GM23338 (cell line): ENCODE measurements at places on chromosomes 11 and 22. TPM values are rescaled to one million over a fixed set of nuclear protein-coding genes. Genes with fewer than 3 reads are reported as not detected.

GRCh38 chr11:118636569-118637290 is 29.3 kb downstream of the PHLDB1 start:
- DNase-seq, result no peak

DNA sequence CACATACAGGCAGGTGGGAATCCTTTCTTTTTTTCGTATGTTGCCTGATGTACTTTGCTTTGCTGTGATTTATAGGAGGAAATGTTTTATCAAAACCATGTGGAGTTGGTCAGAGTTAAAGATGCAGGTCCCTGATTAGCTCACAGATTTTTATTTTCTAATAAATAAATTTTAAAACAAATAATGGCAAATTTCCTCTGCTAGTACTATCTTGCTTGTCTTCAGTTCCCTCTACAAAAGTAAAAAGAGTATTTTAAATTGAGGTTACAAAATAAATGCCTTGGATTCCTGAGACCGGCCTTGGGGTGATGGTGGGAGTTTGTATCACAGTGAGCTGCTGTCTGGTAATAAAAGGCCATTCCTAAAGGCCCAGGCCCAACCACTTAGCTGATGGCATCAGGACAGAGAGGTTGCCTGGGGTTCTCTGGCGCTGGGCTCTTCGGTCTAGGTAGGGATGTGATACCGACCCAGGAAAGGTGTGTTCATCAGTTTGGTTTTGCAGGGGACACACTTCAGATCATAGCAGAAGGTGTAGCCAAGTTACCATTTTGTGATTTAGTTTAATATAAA is 129.0 kb downstream of the TBC1D22A start:
- DNase-seq, result no peak

- DNase-seq, result no peak
Measured at GRCh38 chr11:36449561-36450096, 60.4 kb downstream of the TRAF6 start.

- DNase-seq, result no peak
Measured at GRCh38 chr11:15963266-15963665, 393.1 kb downstream of the SOX6 start.

DNA sequence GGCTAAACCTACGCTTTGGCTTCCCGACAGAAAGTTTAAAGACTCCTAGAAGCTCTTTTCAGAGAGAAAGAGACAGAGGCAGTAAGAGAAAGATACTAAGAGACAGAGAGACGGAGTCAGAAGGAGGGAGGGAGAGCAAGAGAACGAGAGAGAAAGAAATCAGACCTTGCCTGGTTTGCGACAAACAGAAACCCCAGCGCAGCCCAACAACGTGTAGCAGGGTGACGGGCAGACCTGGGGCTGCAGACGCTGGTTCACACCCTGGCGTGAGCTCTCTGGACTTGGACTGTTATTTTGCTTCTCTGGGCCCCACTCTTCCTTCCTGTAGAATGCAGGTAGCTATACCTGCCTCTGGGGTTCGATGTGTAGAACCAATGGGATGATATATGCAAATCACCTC is 244.4 kb upstream of the SYN3 start:
- DNase-seq, result peak; percentile 13

DNA sequence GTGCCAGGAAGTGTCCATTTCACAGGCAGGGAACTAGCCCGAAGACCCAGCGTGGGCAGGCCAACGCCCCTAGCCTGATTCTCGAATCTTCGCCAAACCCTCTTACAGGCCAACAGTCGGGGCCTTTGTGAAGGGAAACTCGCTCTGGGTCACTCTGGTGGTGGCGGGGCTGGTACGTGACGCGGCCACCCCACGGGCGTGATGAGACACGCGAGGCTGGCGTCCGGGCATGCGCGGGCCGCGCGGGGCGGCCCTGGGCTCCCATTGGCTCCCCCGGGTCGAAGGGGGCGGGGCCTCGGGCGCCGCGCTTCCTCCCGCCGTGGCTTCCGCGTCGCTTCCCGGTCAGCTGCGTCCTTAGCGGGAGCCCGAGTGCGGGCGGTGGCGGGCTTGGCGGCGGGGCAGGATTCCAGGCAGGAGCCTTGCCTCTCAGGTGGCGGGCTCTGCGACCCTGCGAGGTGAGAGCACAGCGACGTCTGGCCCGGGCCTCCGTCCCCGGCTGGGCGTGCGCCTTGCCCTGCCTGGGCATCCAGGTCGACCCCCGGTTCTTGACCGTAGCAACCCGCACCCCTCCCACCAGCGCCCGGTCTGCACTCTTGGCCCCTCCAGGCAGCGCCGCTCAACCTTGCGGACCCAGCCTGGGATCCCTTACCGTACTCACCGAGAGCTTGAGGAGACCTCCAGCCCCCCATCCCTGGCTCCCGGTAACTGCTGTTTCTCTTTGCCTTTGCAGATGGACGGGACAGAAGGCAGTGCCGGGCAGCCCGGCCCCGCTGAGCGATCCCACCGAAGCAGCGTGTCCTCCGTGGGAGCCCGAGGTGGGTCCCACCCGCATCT is at the start of gene FRMD8:
TSS of gene FRMD8 (plus strand) at position 331 of the 834 bp plus-strand sequence. CDS start at position 731, 400 bp downstream.
- peak; percentile 84 for DNase-seq

GRCh38 chr11:67649634-67650510 is 658 bp downstream of the ACY3 start:
- DNase-seq, result no peak

DNA sequence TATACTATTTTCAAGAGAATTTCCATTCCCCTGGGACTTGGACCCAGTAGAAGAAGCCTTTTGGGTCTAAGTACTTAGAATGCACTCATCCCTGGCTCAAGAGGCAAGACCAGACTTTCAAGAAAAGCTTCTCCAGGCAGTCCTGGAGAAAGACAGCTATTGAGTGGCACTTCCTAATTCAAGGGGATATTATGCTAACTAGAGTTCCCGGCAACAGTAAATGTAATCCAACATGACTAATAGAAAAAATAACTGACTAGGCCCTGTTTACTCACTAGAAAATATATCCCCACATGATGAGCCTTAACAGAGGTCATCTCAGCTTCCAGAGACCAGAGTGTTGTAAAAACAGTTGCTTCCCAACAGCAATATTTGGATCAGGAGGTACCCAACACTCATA is 47.2 kb upstream of the AKIP1 start:
- no peak for DNase-seq

GRCh38 chr11:44574610-44575287 is 9.3 kb downstream of the CD82 start:
- no peak for DNase-seq

GRCh38 chr11:129814244-129815014 is 1.2 kb upstream of the TMEM45B start:
- DNase-seq, result peak; percentile 45

- no peak for DNase-seq
Measured at GRCh38 chr11:41040474-41040873, 419.0 kb downstream of the LRRC4C start.

DNA sequence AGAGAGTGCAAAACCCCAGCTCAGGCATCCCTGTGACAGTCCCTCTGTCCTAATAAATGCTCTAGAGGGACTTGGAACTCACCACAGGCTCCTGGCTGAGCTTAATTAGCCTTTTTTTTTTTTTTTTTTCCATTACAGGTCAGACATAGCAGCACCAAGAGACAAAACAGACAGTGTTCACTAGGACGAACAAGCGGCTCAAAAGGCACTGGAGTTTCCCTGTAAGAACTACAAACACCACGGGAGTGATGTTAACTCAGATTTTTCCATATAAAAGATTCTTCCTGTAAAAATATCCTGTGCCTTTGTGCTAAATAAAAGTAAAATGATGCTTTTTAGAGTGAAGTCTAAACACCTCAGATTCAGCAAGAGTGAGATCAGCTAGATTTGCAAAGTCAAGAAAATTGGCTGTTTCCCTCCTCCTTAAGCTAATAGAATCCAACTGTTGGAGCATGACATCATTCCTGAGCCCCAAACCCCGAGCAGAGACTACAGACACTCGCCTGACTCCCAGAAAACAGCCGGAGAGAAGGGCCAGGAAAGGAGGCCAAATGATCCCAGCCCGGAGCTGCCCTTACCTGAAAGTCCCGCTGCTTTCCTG is 101.0 kb upstream of the AKIP1 start:
- no peak for DNase-seq

DNA sequence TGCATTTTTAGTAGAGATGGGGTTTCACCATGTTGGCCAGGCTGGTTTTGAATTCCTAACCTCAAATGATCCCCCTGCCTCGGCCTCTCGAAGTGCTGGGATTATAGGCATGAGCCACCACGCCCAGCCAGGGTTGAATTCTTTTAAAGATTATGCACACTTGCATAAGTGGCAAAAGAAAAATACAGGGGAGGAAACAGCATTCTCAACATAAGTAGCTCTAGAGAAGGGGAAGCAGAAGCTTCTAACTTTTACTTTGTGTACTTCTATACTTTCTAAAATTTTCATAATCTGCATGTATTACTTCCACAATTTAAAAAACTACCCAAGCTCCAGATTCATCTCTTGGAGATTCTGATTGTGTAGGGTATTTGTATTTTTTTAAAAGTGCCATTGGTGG is 108.0 kb downstream of the SLC1A2 start:
- DNase-seq, result no peak

GRCh38 chr22:50526108-50526833 is 873 bp upstream of the SCO2 start:
- peak; percentile 75 for DNase-seq

DNA sequence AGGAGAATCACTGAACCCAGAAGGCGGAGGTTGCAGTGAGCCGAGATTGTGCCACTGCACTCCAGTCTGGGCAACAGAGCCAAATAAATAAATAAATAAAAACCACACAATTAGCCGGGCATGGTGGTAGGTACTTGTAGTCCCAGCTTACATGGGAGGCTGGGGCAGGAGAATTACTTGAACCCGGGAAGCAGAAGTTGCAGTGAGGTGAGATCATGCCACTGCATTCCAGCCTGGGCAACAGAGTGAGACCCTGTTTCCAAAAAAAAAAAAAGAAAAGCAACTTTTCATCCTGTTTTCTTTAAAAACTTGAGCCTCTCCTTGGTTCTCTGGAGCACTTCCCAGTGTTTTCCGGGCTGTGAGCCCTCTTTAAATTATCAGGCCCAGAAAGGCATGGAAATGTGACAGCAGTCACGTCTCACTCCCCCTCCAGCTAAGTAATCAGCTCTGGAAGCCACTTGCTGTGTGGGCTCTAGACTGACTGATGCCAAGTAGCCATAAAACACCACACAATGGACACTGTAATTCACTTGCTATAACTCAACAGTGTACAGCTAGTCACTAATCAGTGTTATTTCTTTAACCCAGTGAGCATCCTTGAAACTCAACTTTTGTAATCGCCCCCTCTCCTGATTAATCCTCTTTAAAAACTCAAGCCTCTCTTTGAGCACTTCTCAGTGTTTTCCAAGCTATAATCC is 13.0 kb upstream of the MCHR1 start:
- DNase-seq, result no peak

GRCh38 chr11:131811383-131811782 is 441.0 kb downstream of the NTM start:
- no peak for DNase-seq

- DNase-seq, result no peak
Measured at GRCh38 chr11:35253237-35253636, 114.3 kb downstream of the CD44 start.

PLET1 gene
- not detected in 2 replicates for total RNA-seq

DEFB131B gene
- not detected in 2 replicates for total RNA-seq

LIMK2 gene
- 35.5 and 39.8 TPM in 2 replicates for total RNA-seq

SLC1A2 gene
- 1.7 and 2.8 TPM in 2 replicates for total RNA-seq

RBFOX2 gene
- 130 and 131 TPM in 2 replicates for total RNA-seq
